ENCODE measurements at places on chromosomes 6 and 20. TPM values are rescaled to one million over a fixed set of nuclear protein-coding genes. Genes with fewer than 3 reads are reported as not detected.

Gene HFE
- total RNA-seq: 8.3 TPM

Gene TNF
- 0.60 TPM for total RNA-seq

Gene SMLR1
- total RNA-seq: not detected

Gene CST4
- total RNA-seq: not detected

Gene FNDC11
- 0.86 TPM for total RNA-seq

Gene LRRN4
- 78.8 TPM for total RNA-seq

Gene BNIP5
- total RNA-seq: not detected

- no peaks in the 10 kb centered on the region for H3K36me3 ChIP-seq
- peaks cover 5% of the 10 kb centered on the region for H3K27me3 ChIP-seq
- H3K4me3 ChIP-seq: peak overlapping the region; percentile 4
- H3K27ac ChIP-seq: peak overlapping the region; percentile 94
These were observed 132.7 kb upstream of the LRFN2 start for GRCh38 chr6:40719671-40720374.

- peaks cover 4% of the 10 kb centered on the region for H3K36me3 ChIP-seq
- H3K4me3 ChIP-seq: no peak overlapping the region
- DNase-seq: no peak
- no peaks in the 10 kb centered on the region for H3K27me3 ChIP-seq
- no peak overlapping the region for H3K27ac ChIP-seq
These were observed 6.5 kb downstream of the TMEM170B start for GRCh38 chr6:11543919-11544518.

- DNase-seq: no peak
- H3K27me3 ChIP-seq: peaks cover 9% of the 10 kb centered on the region
- H3K4me3 ChIP-seq: no peak overlapping the region
- no peaks in the 10 kb centered on the region for H3K36me3 ChIP-seq
- H3K4me1 ChIP-seq: no peaks in the 10 kb centered on the region
These were observed 66.8 kb downstream of the PRDM1 start for GRCh38 chr6:106152952-106153351.

DNA sequence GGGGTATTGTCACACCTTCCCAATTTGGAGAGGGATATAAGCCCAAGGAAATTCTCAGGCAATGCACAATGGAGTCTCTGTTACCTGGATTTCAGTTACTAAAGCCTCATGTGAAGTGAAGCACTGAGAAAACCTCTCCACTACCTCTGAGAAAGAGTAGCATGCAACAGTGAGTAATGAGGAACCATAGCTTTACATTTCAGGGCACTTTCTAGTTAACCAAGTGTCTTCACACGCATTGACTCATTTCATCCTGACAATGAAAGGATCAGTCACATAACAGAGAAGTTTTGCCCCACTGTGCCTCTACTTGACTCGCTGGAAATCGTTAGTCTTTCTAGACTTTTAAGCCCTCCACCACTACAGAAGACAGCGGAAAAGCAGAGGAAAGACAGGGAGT is 86.2 kb upstream of the ARID1B start:
- no peak overlapping the region for H3K27ac ChIP-seq
- H3K27me3 ChIP-seq: no peaks in the 10 kb centered on the region
- no peak for DNase-seq
- H3K4me1 ChIP-seq: peaks cover 6% of the 10 kb centered on the region
- no peaks in the 10 kb centered on the region for H3K36me3 ChIP-seq

DNA sequence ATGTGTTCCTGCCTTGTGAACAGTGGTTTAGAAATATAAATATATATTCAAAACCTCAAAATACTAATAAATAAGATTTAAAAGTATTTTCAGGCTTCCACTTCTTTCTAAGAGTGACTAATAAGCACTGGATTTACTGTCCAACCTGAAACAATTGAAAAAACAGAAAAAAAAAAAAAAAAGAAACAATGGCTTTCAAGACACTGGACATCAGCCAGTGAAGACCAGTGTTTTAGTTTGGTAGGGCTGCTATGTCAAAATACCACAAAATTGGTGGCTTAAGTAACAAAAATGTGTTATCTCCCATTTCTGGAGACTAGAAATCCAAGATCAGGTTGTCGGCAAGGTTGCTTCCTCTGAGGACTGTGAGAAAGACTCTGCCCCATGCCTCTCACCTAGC is 101.4 kb upstream of the PDE7B start:
- DNase-seq: no peak
- H3K4me1 ChIP-seq: peaks cover 24% of the 10 kb centered on the region
- no peaks in the 10 kb centered on the region for H3K27me3 ChIP-seq
- H3K27ac ChIP-seq: no peak overlapping the region

- DNase-seq: no peak
- H3K27ac ChIP-seq: no peak overlapping the region
- peak overlapping the region; percentile 73 for H3K4me3 ChIP-seq
- H3K36me3 ChIP-seq: no peaks in the 10 kb centered on the region
- peaks cover 11% of the 10 kb centered on the region for H3K4me1 ChIP-seq
These were observed 278 bp downstream of the UST start for GRCh38 chr6:148747145-148747470.

DNA sequence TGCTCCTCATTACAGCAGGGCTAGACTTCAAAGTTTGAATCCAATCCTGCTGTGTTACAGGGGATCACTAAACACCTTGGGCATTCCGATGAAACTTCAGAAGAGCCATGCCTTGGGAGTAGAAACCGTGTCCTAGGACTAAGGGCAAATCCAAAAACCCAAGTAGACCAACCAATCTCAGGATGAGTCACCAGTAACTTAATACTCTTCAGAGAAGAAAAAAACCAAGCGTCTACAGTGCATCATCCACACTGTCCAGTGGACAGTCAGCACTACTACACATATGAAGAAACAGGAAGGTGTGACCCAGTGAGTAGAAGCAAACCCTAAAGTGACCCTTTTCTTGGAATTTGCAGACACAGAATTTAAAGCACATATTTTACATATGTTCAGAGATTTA is 39.5 kb upstream of the VAPB start:
- DNase-seq: no peak
- H3K27ac ChIP-seq: no peak overlapping the region
- H3K4me1 ChIP-seq: no peaks in the 10 kb centered on the region
- no peak overlapping the region for H3K4me3 ChIP-seq
- H3K27me3 ChIP-seq: no peaks in the 10 kb centered on the region

DNA sequence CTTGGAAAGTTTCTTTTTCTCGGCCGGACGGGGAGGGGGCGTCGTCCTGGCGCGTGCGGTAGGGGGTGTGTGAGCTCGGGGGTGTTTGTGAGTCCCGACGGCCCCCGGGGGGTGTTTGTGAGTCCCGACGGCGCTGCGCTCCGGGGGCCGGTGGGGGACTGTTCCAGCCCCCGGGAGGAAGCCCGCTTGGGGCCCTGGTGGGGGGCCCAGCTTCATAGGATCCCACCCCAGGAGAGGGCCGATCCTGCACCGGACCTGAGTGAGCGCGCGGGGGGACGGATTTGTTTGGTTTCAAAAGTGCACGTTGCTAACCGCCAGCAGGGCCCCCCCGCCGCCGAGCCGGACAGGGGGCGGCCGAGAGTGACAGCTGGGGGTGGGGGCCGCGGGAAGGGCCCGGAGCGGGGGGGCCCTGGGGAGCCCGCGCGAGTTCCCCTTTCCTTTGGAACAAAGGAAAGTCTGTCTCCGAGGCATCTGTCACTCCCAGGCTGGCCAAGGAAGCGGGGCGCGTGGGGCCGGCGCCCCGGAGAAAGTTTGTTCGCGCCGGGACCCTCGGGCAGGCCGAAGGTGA is 485 bp downstream of the TGIF2 start:
- H3K4me3 ChIP-seq: peak overlapping the region; percentile 81
- H3K27me3 ChIP-seq: no peaks in the 10 kb centered on the region
- H3K36me3 ChIP-seq: peaks cover 3% of the 10 kb centered on the region
- H3K27ac ChIP-seq: peak overlapping the region; percentile 97
- DNase-seq: peak; percentile 66
- H3K4me1 ChIP-seq: peaks cover 46% of the 10 kb centered on the region

- H3K4me3 ChIP-seq: no peak overlapping the region
- peaks cover 40% of the 10 kb centered on the region for H3K4me1 ChIP-seq
- no peak for DNase-seq
- no peaks in the 10 kb centered on the region for H3K36me3 ChIP-seq
- peak overlapping the region; percentile 31 for H3K27ac ChIP-seq
These were observed 7.7 kb upstream of the LRRN4 start for GRCh38 chr20:6061544-6061943.

DNA sequence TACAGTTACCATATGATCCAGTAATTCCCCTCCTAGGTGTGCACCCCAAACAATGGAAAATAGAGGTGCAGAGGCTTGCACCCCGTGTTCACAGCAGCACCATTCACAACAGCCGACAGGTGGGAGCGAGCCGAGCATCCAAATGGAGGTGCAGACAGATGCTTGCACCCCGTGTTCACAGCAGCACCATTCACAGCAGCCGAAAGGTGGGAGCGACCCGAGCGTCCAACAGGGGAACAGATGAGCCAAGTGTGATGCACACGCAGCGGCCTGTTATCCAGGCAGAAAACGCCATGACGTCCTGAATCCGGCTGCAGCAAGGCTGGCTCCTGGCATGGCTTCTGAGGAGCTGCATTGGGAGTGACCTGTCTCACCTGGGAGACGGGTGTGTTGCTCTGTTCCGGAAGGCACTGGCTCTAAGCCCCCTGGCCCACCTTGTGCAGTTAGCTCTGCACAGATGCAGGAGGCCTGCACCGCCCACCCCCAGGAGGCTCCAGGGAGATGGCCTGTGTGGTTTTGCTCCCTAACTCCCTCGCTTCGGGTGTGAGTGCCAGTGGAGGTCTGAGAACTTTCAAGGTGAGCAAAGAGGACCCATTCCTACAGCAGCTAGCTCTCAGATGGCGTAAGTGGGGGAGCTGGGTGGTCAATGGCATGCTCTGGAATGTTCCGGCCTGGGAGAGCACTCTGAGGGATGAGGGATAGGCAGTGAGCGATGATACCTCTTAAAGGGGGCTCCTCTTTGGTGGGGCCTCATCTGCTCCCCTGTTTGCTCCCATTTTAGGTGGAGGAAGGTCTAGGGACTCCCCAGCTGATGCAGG is 47.8 kb upstream of the FRMD1 start:
- DNase-seq: no peak
- H3K27me3 ChIP-seq: peaks cover 6% of the 10 kb centered on the region
- H3K27ac ChIP-seq: no peak overlapping the region

- no peak overlapping the region for H3K4me3 ChIP-seq
- DNase-seq: no peak
- H3K4me1 ChIP-seq: no peaks in the 10 kb centered on the region
- H3K27ac ChIP-seq: no peak overlapping the region
- H3K36me3 ChIP-seq: no peaks in the 10 kb centered on the region
These were observed 224.9 kb downstream of the IBTK start for GRCh38 chr6:82022614-82023129.

GRCh38 chr6:33585403-33586107 is 5.5 kb upstream of the BAK1 start:
- peak; percentile 85 for DNase-seq
- H3K27ac ChIP-seq: no peak overlapping the region
- H3K27me3 ChIP-seq: no peaks in the 10 kb centered on the region
- peaks cover 7% of the 10 kb centered on the region for H3K4me1 ChIP-seq
- no peaks in the 10 kb centered on the region for H3K36me3 ChIP-seq
- H3K4me3 ChIP-seq: peak overlapping the region; percentile 37

DNA sequence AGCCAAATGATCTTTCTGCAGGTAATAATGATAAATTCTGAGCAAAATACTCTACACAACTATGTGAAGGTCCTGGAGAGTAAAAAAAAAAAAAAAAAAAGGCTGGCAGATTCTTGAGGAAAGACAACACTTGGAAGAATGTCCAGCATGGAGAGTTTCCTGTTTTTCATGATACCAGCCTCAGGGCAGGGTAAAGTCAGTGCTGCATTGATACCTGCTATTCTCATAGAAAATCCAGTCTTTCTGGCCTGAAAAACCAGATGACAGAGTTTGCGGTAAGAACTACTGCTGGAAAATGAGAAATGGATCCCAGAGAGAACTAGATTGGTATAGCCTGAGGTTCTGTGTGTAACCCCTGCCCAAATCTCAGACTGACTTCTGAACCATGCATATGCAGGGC is 89.1 kb downstream of the AFG1L start:
- peaks cover 21% of the 10 kb centered on the region for H3K4me1 ChIP-seq
- H3K4me3 ChIP-seq: no peak overlapping the region
- H3K27me3 ChIP-seq: no peaks in the 10 kb centered on the region
- peak overlapping the region; percentile 75 for H3K27ac ChIP-seq
- H3K36me3 ChIP-seq: peaks cover 12% of the 10 kb centered on the region

- H3K4me3 ChIP-seq: no peak overlapping the region
- no peak overlapping the region for H3K27ac ChIP-seq
- no peak for DNase-seq
- H3K4me1 ChIP-seq: no peaks in the 10 kb centered on the region
- H3K36me3 ChIP-seq: peaks cover 42% of the 10 kb centered on the region
- H3K27me3 ChIP-seq: no peaks in the 10 kb centered on the region
These were observed 73.5 kb upstream of the NFATC2 start for GRCh38 chr20:51616060-51616459.

- DNase-seq: peak; percentile 50
- peaks cover 24% of the 10 kb centered on the region for H3K4me1 ChIP-seq
- H3K4me3 ChIP-seq: peak overlapping the region; percentile 74
- H3K27ac ChIP-seq: peak overlapping the region; percentile 71
These were observed 66.6 kb upstream of the CCDC167 start for GRCh38 chr6:37566111-37566949.

DNA sequence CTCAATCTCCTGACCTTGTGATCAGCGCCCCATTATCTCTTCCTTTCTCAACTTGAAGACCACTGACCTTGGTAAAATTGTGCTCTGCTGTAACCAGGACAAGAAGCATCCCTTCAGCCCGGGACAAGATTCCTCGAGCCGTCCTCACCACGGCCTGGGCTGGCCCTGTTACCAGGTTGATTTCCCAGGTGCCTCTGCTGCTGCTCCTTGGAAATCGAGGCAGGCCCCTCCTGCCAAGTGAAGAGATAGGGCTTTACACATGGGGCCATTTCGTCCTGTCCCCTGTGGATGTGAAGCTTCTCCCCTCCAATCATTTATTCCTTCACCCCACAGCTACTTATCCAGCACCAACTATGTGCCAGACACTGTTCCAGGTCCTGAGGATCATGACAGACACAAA is 21.5 kb downstream of the RAB44 start:
- no peak overlapping the region for H3K4me3 ChIP-seq
- H3K27ac ChIP-seq: no peak overlapping the region

DNA sequence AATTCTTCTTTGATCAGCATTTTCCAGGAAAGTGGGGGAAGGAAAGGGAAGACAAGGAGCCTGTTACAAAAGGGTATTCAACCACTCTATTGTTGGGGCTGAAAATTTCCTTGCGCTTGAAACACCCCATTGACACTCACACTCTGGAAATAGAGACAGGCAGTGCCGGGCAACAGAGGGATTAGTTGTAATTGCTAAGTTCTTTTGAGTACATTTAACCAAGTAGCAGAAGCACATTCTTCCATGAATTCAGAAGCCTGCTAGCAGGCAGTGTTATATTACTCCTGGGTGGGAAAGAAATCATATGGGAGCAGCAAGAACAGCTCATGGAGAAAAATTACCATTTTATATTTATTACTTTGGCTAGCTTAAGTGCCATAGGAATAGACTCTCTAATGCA is 745.5 kb downstream of the C6orf118 start:
- no peaks in the 10 kb centered on the region for H3K27me3 ChIP-seq
- no peaks in the 10 kb centered on the region for H3K4me1 ChIP-seq
- DNase-seq: no peak
- no peak overlapping the region for H3K4me3 ChIP-seq
- H3K27ac ChIP-seq: no peak overlapping the region

- DNase-seq: no peak
- H3K36me3 ChIP-seq: no peaks in the 10 kb centered on the region
- peaks cover 15% of the 10 kb centered on the region for H3K4me1 ChIP-seq
- no peak overlapping the region for H3K4me3 ChIP-seq
- H3K27me3 ChIP-seq: peaks cover 2% of the 10 kb centered on the region
- peak overlapping the region; percentile 47 for H3K27ac ChIP-seq
These were observed 368.3 kb upstream of the BTBD3 start for GRCh38 chr20:11549172-11550103.

Data from mesothelial cell of epicardium (in vitro differentiated cells).